ENCODE measurements at places on chromosomes 5 and 9. TPM values are rescaled to one million over a fixed set of nuclear protein-coding genes. Genes with fewer than 3 reads are reported as not detected.

The PCDHGA3 gene
- 0.45 TPM for polyA plus RNA-seq

The FOXD1 gene
- polyA plus RNA-seq: 0.05 TPM

The SPINK7 gene
- polyA plus RNA-seq: not detected

The RAPGEF6 gene
- polyA plus RNA-seq: 1.2 TPM

The CCL27 gene
- polyA plus RNA-seq: 0.12 TPM

The SPINK6 gene
- polyA plus RNA-seq: not detected

The MAP1B gene
- polyA plus RNA-seq: 11.3 TPM

The HK3 gene
- polyA plus RNA-seq: 21.6 TPM

The KIF4B gene
- polyA plus RNA-seq: not detected

The KIAA0825 gene
- polyA plus RNA-seq: 0.33 TPM

The CERCAM gene
- 19.8 TPM for polyA plus RNA-seq

The RPP25L gene
- polyA plus RNA-seq: 25.6 TPM

The TEK gene
- 2.5 TPM for polyA plus RNA-seq

The FOXD4L5 gene
- polyA plus RNA-seq: not detected

The SYNPO gene
- polyA plus RNA-seq: 66.8 TPM

The ENC1 gene
- 5.4 TPM for polyA plus RNA-seq

The ABLIM3 gene
- polyA plus RNA-seq: 148 TPM

The RETREG1 gene
- 9.2 TPM for polyA plus RNA-seq

The ST8SIA4 gene
- 2.7 TPM for polyA plus RNA-seq

The COQ4 gene
- 46.2 TPM for polyA plus RNA-seq

The IL9 gene
- polyA plus RNA-seq: not detected

The IL3 gene
- polyA plus RNA-seq: not detected

The COL15A1 gene
- 7.5 TPM for polyA plus RNA-seq

The NOP16 gene
- 25.1 TPM for polyA plus RNA-seq

The LHX6 gene
- polyA plus RNA-seq: 5.9 TPM

The C1QTNF3 gene
- 4.4 TPM for polyA plus RNA-seq

The ENTPD8 gene
- polyA plus RNA-seq: 0.66 TPM

The SWI5 gene
- 27.9 TPM for polyA plus RNA-seq

The CAMK4 gene
- 0.43 TPM for polyA plus RNA-seq

The PFN3 gene
- polyA plus RNA-seq: not detected

The N4BP3 gene
- polyA plus RNA-seq: 0.58 TPM

The KCNV2 gene
- polyA plus RNA-seq: not detected

The FREM1 gene
- 1.3 TPM for polyA plus RNA-seq

The SLC46A2 gene
- 0.67 TPM for polyA plus RNA-seq

The MLANA gene
- not detected for polyA plus RNA-seq

The SLIT3 gene
- polyA plus RNA-seq: 24.6 TPM

The PCDHGB1 gene
- 0.36 TPM for polyA plus RNA-seq

The CCNI2 gene
- polyA plus RNA-seq: 0.22 TPM

The CCDC183 gene
- 0.79 TPM for polyA plus RNA-seq

The CACNA1B gene
- polyA plus RNA-seq: 0.20 TPM

The ENTREP1 gene
- polyA plus RNA-seq: 4.3 TPM

The TSLP gene
- polyA plus RNA-seq: 0.06 TPM

The SVEP1 gene
- 3.8 TPM for polyA plus RNA-seq

The SMC2 gene
- 2.1 TPM for polyA plus RNA-seq

The SLC6A7 gene
- not detected for polyA plus RNA-seq

The SPATA31D1 gene
- not detected for polyA plus RNA-seq

The BTNL3 gene
- polyA plus RNA-seq: 0.09 TPM

The HAND1 gene
- polyA plus RNA-seq: not detected

The OR4F3 gene
- polyA plus RNA-seq: not detected

The POU5F2 gene
- polyA plus RNA-seq: not detected

The AGXT2 gene
- polyA plus RNA-seq: not detected

The REEP5 gene
- polyA plus RNA-seq: 66.8 TPM

The FST gene
- polyA plus RNA-seq: 11.5 TPM

The MEGF10 gene
- not detected for polyA plus RNA-seq

The PCDHA9 gene
- not detected for polyA plus RNA-seq
